ENCODE measurements at places on chromosomes 2 and 18.

GRCh38 chr2:68365087-68365486 is at the start of gene PLEK:
Gene PLEK (plus strand): TSS chr2:68365282. CDS start chr2:68365352, 70 bp downstream.
- DNase-seq, result peak; percentile 93

- no peak for DNase-seq
These were observed 373.7 kb upstream of the GALNT5 start for GRCh38 chr2:156883804-156884203.

DNA sequence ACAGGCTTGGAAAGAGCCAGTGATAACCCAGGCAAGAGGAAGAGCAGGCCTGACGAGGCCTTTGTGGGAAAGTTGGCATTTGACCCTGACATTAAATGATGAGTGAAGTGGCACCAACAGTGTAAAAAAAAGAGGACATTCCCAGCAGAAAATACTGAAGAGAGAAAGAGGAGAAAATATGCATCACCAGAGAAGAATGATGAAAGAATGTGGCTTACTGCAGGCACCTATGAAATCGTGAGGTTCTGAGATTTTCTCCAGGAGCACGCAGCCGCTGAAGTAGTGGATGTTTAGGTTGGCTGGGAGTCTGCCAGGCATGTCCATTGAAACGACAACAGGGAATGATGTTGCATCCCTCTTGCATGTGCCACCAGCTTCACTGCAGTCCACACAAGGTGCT is 13.8 kb downstream of the EHD3 start:
- no peak for DNase-seq

DNA sequence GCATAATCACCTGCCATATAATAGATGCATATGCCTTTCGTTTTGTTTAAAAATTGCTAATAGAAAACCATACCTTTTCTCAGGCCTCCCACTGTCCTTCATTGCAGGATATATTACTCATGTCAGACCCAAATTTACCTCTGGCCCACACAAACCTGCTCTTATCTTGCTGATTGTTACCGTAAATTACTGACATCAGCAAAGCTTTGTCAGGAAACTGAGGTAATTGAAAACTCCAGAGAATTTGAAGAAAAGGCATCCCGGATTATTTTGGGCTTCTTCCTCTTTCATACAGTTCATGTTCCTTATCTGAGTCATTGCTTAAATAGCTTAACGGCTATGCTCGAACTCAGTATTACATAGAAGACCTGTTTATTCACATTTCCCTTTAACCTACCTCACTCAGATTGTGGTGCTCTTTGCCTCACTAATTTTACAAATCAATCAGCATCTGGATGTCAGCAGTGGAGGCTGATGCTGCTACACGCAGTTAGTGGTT is 145.7 kb downstream of the ZEB2 start:
- no peak for DNase-seq

GRCh38 chr2:8479298-8479697 is 202.6 kb upstream of the ID2 start:
- DNase-seq, result no peak
